Globus pallidus (tissue), 1 donor: ENCODE measurements at places on chromosomes 7 and 10.

- no peak for DNase-seq
Measured at GRCh38 chr7:42414941-42415505, 178.0 kb upstream of the GLI3 start.

GRCh38 chr10:102113261-102113955, 6.8 kb downstream of the LDB1 start:
- DNase-seq, result no peak

DNA sequence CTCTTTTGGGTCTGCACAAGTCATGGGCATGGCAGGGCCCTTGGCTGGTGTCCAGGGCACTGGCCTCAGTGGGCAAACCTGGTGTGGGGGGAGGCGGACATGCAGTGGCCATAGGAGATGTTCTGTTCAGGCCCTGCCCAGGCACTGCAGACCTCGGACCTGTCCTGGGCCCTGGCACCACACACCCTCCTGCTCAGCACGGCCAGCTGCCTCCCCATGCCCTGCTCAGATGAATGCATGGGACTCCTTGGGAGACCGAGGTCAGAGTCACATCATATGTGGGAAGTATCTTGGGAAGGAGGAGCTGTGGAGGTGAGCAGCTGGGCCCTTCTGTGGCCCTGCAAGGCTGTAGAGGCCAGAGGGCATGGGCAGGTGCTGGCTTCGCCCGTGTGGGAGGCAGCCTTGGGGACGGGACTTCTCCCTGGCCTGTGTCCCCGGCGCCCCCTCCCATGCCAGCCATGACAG, 130.8 kb downstream of the VIPR2 start:
- DNase-seq, result no peak

DNA sequence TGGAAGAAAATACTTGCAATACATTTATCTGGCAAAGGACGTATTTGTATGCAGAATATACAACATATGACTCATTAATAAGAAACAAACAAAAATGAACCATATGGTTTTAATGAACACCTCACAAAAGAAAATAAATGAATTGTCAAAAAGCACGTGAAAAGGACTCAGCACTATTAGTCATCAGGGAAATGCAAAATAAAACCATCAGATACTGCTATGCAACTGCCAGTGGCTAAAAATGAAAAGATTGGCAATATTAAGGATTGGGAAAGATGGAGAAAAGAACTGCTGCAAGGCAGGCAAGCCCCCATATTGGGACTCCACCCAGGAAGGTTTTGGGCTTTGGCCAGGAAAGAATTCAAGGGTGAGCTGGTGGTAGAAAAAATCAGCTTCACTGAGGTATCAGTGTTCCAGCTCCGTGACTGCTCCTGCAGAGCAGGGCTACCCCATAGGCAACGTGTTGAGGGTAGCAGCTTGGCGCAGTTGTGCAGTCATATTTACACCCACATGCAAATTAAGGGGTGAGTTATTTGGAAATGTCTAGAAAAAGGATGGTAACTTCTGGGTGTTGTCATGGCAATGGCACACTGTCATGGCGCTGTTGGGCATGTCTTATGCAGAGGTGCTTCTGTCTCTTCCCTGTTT, 72.7 kb downstream of the CUBN start:
- no peak for DNase-seq

- no peak for DNase-seq
Measured at GRCh38 chr7:64628721-64629120, 37.2 kb upstream of the ZNF107 start.

GRCh38 chr10:126969310-126969709, 64.1 kb downstream of the DOCK1 start:
- no peak for DNase-seq

DNA sequence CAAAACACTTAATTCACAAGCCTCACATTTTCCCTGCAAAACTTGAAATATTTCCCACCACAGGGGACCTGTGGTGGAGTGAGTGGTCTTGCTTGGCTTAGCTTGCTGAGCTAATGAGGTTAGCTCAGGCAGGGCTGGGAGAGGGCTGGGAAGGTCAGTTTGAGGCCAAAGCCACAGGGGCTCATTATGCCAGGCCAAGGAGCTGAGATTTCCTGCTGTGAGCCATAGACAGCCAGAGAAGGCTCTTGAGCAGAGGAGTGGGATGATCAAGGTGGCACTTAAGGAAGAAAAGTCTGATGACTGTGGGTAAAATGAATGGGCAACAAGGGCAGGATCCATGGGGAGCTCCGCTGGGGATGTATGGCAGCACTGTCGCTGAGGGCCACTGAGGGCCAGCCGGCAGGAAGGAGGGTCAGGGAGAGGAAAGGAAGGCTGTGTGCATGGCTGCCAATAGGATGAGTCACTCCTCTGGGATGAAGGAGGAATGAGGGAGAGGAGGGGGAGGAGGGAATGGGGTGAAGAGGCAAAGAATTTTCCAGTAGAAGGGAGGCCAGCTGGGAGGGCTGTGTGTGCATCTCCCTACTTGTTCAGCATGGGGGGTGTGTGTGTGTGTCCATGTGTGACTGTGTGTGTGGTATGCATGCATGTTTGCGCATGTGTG, 18.7 kb upstream of the ZNF488 start:
- DNase-seq, result no peak

- no peak for DNase-seq
Measured at GRCh38 chr7:126702242-126703016, 550.3 kb downstream of the GRM8 start.

GRCh38 chr7:55335151-55335550, 30.0 kb upstream of the LANCL2 start:
- no peak for DNase-seq

DNA sequence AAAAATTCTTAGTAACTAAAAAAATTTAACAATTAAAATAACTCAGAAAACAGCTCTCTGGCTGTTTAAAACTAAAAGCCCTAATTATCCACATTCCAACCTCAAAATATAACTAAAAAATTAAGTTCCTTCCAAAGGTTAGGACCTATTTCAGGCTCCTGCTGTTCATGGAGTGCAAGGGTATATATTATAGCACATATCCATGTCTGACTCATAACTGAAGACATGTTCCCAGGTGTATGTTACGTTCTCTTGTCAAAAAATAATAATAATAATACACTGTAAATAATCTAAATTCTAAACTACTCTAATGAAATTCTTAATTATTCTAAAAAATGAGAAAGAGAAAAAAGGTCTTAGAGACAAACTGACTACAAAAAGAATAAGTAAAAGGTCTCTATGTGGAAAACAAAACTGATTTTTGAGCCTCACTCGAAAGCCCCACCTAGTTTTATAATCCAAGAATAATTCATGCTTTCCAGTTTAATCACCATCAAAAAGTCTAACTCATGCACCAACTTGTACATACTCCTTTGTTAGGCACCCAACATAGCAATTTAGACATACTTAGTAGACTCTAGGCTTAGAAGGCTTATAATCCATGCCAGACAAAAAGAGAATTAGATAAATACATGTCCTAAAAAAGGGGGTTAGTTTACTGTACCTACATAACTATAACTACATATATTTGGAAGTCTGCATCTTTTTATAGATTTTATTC, 171.4 kb downstream of the KMT2E start:
- DNase-seq, result no peak

GRCh38 chr7:136555933-136556332, 312.5 kb upstream of the CHRM2 start:
- no peak for DNase-seq

- DNase-seq, result no peak
Measured at GRCh38 chr10:121325490-121326231, 272.6 kb downstream of the FGFR2 start.

DNA sequence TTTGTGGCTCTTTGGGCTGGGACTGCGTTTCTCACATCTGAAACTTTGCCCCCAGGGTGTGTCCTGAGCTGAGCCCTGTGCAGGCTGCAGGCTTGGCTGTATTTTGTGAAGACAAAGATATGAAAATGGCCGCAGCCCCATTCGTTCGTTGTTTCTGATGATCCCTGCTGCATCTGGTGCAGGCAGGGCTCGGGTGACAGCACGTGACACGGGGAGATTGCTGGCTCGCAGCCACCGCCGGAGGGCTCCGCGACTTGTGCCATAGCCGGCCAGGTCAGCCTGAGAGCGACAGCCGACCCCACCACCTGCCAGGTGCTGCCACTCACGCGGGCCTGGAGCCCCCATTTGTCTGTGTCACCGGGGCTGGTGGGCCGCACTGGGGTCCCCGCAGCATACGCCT, 81.3 kb downstream of the ZRANB1 start:
- no peak for DNase-seq

DNA sequence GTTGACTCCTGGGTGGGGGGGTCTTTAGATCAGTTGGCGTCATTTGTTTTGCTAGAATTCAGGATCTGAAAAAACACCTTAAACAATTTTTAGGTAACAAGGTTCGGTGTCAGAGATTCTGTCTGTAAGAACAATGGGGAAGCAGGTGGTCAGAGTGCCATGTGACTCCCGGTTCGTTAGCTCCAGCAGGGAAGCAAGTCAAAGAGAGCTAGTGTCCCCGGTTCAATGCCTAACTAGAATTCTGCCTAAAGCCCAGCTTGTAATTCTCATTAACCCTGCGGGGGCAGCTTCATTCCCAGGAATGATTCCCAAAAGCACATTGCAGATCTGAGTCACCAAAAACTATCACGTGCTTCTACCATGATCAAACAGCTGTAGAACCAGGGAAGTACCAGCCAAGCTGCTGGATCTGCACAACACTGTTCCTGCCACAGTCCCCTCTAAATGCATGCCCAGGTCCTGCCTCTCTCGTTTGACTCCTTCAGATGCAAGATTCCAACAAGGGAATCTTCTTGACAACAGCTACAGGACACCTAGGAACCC, 664.3 kb upstream of the CELF2 start:
- no peak for DNase-seq

GRCh38 chr10:35218339-35218955, 91.8 kb downstream of the CREM start:
- peak; percentile 82 for DNase-seq

DNA sequence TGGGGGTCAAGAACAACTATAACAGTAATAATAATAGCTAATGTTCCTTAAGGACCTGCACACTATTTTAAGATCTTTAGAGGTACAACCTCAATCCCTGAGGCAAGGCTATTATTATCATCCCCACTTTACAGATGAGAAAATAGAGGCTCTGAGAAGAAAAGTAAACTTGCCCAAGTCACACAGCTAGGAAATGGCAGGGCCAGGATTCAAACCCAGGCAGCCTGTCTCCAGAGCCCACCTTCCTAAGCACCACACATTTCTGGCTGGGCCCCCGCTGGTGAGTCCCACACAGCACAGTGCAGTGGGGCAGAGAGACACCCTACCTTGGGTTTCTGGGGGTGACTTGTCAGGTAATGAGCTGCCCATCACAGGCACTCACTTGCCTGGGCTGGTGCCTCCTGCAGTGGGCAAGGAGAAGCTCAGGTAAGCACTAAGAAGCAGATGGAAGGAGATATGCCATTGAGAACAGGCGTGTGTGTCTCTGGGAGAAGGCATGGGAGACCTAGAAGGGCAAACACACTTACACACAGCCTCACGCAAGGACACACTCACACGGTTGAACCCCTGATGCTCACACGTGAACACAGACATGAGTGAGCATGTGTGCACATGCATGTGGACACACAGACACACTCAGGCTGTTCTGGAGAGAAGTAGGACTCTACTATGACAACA, 104.4 kb upstream of the ZMIZ1 start:
- no peak for DNase-seq

DNA sequence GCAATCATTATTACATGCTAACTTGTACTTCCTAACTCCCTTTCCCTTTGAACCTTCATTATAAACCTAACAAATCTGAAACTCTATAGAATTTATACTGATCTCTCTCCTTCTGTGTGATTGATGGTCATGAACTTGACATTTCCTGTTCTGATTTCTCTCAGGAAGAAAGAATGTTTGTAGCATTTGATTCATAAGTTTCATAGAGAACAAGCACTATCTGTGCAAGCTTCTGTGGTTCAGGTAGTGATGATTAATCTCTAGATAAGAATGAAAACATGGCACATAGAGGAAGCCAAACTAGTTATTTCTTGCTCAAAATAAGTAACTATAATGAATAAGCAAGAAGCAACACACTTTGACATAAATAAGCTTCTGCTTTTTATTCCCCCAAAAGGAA, 34.2 kb downstream of the TFPI2 start:
- no peak for DNase-seq

DNA sequence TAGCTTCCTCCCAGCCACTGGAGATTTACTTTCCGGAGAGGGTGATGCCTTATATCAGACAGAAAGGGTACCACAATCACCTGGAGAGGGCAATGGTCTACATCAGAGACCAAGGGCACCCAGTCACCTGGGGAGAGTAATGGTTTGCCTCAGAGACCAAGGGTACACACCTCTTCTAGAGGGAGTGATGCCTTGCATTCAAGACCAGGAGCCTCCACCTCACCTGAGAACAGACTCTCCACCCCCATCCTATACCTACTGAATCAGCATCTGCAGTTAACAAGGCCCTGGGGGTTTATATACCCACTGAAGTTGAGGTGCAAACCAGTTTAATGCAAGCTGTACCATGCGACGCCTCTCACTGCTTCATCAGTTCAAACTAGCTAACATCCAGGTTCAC, 270.2 kb upstream of the IGFBP3 start:
- no peak for DNase-seq

GRCh38 chr7:74399006-74399405, 54.7 kb upstream of the GTF2IRD1 start:
- DNase-seq, result no peak

DNA sequence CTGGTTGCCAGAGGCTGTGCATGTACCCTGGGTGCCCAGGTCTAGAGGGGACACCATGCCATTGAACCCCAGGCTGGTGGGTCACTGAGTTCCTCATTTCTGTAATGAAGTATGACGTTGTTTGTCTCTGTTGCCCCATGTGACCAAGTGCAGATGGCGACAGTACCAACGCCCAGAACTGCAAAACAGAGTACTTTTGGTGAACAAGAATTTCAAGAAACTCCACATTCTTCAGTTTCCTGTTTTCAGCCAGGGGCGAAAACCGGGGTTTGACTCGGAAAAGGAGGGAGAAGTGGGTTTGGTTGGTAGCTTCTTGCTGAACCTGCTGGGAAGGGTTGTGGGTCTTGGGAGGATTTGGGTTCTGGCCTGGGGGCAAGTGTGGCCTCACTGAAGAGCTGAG, 18.2 kb downstream of the CYP17A1 start:
- no peak for DNase-seq

DNA sequence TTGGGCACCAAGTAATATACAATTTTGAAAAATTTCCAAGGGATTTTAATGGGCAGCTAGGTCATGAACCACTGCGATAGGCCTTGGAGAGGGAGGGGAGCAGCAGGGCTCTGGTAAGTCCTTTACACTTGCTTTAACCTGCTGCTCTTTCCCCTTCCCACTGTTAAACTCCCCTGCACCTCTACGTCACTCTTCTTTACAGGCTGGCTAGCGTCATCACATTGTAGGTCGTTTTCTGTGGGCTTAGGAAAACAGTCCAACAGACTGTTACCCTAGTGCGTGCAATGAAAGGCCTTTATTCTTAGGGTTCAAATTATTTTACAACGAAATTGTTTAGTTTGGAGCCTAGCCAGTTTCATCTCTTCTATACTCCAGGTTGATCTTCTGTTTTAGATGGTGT, 235.7 kb downstream of the AUTS2 start:
- DNase-seq, result no peak

GRCh38 chr10:126734015-126734414, 63.5 kb upstream of the C10orf90 start:
- DNase-seq, result no peak

- DNase-seq, result no peak
Measured at GRCh38 chr7:149569025-149569725, 71.6 kb upstream of the ZNF746 start.
